Stimulated activated CD8-positive, alpha-beta memory T cell treated with anti-CD3 and anti-CD28 coated beads, Interleukin-4, amount 100 ng/mL, for 4 hours (primary cell): ENCODE measurements at places on chromosomes 4 and X.

GRCh38 chr4:142405021-142405694 is 440.9 kb downstream of the INPP4B start:
- no peak for DNase-seq

GRCh38 chr4:122091836-122092405 is 60.2 kb upstream of the BLTP1 start:
- no peak for DNase-seq

DNA sequence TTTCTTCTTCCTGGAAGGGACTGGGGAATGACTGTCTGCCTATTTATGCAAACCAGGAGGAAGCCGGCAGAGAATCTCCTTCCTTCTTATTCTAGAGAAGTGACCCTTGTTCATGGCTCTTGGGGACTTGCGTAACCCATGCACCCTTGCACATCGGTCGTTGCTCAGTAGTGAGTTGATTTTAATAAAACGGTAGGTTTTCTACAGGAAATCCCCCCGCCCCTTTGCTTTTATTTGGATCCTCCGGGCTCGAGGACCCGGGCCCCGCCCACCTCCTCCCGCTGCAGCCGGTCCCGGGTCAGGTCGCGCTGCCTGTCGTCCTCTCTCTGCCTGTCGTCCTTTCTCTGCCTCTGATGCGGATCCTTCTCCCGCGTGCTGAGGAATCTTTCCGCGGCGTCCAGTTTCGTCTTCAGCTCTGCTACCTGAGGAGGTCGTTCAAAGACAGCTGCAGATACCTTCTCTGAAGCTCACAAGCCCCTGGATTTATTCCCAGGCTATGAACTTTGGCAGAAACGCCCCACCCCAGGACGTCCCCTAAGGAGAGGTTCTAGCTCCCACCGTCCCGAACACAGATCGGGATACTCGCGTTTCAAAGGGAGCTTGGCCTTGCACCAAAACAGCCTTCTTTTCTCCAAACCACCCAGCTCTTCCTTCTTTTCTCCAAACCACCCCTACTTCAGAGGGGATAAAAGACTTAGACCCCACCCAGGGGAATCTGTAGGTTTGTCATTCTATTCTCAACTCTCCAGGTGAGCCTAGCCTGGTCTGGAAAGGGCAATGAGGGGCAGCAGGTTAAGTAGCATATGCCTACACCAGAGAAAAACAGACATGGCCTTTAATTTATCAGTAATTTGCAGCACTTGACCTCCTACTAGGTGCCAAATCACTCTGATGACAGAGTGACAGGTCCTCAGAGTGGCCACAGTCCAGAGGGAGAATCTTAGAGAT is 7.0 kb downstream of the TNIP3 start:
- no peak for DNase-seq

- no peak for DNase-seq
Observed at GRCh38 chrX:55488593-55489313, 895 bp downstream of the USP51 start.

- no peak for DNase-seq
Observed at GRCh38 chr4:107683873-107684272, 36.2 kb downstream of the PAPSS1 start.

DNA sequence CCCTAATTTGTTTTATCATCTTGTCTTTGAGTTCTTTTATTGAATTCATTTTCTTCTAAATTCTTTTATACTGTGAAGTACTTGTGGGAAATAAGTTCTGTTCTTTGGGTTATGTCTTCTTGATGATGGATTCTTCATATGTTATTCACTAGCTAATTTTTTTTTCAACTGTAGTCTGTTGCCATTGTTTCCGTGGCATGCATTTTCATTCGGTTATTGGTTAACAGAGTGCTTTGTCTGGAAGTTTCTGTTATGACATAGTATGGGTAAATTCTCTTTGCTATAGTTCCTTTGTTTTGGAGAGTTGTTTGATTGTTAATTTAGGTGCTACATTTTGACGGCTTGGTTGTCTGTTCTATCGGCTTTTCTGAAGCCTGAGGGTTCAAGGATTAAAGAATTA is 184.9 kb upstream of the AADAT start:
- no peak for DNase-seq

DNA sequence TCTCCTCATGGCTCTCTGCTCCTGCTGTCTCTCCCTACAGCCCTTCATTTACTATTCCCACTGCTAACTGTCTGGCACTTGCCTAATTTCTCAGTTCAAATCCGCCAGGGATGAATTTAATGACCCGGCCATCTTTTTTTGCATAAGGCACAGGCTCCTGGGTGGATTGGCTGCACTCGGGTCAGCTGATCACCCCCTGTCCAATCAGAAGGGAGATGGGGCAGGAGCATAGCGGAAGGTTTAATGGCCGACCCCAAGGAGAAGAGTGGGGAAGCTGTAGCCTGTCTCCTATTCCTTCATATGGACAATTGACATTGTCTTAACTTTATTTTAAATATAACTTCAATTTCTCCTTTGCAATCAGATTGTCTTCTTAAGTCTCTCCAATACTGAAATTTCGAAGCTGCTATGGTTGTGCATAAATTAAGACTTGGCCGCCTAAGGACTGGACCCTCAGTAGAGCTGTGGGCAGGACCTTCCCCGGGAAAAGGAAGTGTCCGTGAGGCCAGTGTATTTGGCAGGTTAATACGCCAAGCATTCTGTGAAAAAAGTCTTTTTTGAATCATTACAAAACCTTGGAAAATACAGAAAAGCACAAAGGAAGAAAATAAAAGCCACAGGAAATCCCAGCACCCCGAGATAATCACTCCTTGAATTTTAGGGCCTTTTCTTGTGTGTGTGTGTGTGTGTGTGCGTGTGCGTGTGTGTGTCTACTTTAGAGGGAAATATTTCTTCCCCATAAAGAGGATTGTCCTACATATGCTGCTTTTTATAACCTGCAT is 55.5 kb downstream of the SMIM20 start:
- DNase-seq: no peak

- no peak for DNase-seq
Observed at GRCh38 chr4:152684587-152684986, 4.8 kb upstream of the TMEM154 start.

DNA sequence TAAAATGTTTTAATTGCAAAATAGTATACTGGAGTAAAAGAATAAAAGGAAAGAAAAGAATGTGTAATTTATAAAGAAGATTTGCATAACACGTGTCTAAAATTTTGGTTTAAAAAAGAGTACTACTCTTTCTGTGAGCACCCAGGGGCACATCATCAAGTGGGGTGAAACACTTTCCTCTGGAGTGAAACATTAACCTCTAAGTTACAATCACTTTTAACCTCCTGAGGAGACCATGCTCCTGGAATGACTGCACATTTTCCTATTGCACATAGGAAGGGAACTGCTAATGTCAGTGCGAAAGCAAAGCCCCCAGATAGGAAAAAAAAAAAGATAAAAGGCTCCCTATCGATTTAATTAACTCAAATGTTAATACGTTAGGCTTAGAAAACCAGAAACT is 13.3 kb downstream of the VEGFC start:
- no peak for DNase-seq

- no peak for DNase-seq
Observed at GRCh38 chr4:7771056-7771455, 168.6 kb downstream of the AFAP1 start.

DNA sequence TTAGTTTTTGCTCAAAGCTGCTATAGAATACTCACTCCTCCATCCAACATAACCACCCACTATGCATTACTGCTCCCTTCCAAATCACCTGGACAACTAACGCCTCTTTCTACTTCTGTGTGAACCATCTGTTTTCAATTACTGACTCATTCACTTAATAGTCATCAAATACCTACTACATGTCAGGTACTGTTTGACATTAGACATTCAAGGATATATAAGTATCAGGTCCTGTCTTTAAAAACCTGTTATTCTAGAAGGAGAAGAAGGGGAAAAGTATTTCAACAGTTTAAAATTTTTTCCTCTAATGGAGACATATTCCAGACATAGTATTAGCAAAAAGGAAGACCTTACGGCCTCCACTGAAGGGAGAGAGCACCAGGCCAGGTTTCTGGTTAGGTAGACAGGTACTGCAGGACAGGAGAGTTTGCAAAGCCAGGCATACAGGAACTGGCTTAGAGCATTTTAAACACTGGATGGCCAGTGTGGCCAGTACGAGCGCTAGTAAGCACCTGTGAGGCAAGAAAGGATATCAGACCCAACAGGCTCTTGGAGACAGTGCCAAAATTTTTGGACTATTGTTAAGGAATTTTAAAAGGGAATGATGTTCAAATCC is 39.0 kb downstream of the SH3RF1 start:
- no peak for DNase-seq

DNA sequence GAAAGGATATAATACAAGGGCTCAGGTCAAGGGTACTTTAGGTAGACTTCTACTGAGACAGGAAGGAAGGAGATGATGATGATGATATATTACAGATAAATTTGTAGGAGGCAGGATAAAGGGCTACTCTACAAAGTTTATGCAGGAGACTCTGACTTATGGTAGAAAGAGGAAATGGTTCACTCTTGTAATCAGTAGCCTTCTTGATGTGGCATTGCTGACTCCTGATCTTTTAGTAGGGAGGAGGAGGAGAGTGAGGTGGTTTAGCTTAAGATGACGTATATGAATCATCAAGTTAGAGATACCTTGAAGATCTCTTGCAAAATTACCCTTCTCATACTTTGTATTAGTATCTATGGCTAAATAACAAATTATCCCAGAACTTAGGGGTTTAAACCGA is 4.7 kb downstream of the BLTP1 start:
- DNase-seq: no peak

DNA sequence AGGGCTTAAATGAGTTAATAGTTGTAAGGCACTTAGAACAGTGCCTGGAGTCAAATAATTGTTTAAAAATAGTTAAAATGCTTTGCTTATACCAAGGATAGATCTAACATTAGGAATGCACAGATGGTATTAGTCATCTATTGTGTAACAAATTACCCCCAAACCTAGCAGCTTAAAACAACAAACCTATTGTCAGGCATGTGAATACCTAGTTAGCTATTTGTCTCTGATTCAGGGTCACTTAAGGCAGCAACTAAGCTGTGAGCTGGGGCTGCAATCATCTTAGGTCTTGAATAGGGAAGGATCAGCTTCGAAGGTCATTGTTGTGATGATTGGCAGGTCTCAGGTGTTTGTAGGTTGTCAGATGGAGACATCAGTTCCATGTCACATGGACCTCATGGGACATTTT is 42.4 kb upstream of the AGA start:
- DNase-seq: no peak

GRCh38 chrX:3231766-3232165 is 114.7 kb downstream of the MXRA5 start:
- no peak for DNase-seq

- no peak for DNase-seq
Observed at GRCh38 chrX:17635231-17635630, 102.1 kb upstream of the SCML1 start.

DNA sequence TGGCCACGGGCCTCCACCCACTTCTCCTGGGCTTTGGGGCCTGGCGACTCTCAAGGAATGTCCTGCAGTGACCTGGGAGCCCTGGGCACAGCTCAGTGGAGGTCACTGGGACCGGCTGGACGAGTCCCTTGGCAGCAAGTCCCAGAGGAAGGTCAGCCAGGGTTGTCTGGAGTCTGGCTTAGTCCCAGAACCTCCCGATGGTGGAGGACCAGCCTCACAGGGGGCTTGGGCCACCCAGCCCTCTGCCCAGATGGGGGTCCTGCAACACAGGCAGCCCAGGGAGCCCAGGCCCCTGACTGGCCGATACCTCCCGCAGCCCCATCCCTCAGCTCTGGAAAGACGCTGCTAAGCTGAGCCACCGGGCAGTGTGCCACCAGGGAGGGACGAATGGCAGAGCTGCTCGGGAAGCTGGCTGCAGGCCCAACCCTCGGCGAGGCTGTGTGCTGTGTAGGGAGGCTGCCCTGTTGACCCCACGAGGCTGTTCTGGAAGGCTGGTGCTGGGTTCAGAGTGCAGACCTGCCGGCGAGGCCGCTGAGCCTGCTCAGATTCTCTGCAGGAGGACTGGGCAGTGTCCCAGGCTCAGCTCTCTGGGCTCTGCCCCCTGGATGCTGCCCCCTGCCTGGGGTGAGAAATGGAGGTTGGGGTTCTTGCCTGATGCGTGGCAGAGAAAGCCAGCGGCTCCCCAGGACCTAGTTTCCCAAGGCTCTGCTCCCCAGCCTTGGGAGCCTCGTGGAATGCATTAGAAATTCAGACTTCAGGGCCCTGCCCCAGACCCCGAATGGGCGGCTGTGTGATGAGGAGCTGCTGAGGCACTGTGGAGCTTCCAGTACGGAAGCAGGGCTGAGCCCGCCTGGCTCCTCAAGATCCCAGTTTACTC is 61.7 kb downstream of the ADRA2C start:
- DNase-seq: no peak

DNA sequence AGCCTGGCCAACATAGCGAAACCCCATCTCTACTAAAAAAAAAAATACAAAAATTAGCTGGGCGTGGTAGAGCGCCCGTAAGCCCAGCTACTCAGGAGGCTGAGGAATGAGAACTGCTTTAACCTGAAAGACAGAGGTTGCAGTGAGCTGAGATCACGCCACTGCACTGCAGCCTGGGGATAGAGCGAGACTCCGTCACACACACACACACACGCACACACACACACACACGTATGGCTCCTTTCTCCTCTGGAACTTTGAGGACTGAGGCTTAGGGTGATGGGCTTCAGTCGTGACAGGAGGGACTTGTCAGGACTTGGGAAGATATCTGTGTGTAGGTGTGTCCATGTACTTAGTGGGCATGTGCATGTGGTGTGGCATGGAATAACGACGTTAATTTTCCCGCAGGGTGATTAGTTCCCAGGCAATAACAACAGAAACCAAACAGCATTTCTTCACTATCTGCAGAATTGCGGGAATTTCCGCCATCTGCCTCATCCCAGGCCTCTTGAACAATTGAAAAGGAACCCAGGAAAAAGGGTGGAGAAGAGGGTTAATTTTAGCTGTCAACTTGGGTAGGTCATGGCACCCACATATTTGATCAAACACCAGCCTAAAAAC is 47.7 kb downstream of the RWDD4 start:
- DNase-seq: no peak

GRCh38 chrX:68433155-68433980 is at the start of gene OPHN1:
Gene OPHN1 (minus strand): TSS chrX:68433495. CDS start chrX:68433020, 475 bp downstream.
- DNase-seq: no peak
